NCI-H187 (cell line): ENCODE measurements at places on chromosomes 1 and 21.
A peak's percentile ranks its signal among the peaks of the same experiment; 100 is the strongest.

DNA sequence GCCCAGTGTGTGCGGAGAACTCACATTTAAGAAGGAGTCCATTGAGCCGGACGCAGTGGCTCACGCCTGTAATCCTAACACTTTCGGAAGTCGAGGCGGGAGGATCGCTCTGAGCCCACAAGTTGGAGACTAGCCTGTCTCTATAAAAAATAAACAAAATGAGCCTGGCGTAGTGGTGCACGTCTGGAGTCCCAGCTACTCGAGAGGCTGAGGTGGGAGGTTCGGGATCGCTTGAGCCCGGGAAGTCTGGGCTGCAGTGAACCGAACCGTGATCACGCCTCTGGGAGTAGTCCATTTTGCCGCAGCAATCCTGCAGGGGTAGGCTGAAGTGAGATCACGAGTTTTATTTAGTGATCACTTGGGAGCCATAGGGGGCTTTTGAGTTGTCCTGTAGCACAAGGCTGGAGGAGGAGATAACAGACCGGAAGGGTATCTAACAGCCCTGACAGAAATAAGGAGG, 497 bp upstream of the FUCA1 start:
- no peak for DNase-seq

DNA sequence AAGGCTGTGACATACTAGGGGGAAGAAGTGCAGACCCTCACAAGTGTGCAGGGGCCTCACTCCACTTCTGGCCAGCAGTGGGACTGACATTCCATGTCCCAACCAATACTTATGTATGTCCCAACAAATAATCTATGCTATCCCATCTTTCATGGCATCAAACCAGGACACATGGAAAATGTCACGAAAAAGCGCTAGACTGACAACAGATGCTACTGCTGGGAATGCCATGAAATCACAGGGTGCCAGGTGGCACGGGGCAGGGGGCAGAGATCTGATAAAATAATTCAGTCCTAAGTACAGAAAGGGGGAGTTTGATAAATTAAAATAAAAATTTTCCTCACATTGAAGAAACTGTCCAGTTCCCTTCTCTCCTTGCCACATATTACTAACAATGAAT, 27.6 kb upstream of the BCAS2 start:
- no peak for DNase-seq

GRCh38 chr1:30908696-30909364, at the start of gene SDC3:
SDC3 (minus strand) TSS chr1:30908758; CDS start chr1:30908586, 172 bp downstream.
- no peak for DNase-seq

DNA sequence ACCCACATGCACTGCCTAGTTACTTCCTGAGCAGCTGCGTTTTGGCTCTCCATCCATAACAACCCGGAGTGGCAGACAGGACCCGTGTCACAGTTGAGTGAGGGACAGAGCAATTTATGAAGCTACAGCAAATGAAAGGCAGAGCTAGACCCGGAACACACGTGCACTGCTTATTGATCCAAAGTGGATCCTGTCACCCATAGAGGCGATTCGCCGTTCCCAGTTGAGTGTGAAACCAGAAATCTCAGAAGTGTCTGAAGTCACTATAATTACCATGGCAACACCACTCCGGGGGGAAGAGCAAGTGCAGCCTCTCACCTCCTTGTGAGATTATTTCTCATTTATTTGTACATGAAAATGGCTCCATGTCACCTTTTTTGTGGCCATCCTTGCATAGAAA, 365.2 kb downstream of the DSCAM start:
- no peak for DNase-seq

- DNase-seq = peak; percentile 14
Observed at GRCh38 chr21:44742418-44743153, 31.2 kb upstream of the TSPEAR start.

DNA sequence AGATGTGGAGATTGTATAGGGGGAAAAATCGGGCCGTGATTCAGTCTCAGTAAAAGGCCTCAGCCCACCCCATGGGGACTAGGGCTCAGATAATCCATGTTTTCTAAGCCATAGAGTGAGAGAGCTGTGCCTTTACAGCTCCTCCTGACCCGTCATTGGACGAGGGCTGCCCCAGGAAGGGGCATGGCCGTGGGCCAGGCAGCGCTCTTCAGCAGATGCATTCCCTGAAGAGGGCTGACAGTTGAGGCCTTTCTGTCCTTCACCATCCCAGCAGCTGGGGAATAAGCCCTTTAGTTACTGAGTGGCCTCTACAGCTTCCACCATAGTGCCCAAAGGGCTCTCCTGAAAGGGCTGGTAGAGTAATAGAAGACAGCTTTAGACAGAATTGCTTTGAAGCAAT, 57.2 kb downstream of the ST3GAL3 start:
- DNase-seq = no peak

GRCh38 chr1:107286125-107286524, 145.3 kb downstream of the NTNG1 start:
- no peak for DNase-seq

DNA sequence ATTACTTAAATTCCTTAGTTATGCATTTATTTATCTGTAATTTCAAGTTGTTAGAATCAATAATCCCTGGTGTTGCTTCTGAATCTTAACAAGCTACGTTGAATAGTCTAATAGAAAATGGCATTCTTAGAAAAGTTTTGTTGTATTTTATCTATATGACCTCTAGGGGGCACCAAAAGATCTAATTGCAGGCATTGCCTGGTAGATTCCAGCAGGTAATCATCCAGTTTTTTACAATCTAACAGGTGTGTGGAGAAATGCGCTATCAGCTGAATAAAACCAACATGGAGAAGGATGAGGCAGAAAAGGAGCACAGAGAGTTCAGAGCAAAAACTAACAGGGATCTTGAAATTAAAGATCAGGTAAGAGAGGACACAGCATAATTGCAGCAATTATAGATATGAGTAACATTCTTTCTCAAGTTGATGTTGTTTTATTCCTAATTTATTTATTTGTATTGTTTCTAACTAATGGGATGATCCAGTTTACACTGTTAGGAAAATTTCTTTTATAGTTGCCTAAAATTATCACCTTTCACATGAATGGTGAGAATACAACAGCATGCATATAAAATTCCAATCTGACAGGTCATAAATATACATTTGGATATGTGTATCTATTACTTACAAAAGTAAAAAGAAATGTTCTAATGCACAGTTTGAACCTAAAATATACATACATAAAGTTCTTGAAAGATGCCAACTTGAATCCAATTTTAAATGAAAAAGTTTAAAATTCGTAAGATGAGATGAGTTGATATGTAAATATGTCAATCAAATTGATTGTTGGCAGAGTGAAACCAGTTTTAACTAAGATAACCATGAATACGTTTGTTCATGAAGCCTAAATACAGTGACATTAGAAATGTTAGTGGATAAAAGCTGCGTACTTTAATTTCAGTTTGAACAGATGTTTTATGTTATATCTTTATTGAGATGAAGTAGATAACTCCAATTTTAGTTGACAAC, 88.4 kb downstream of the SDCCAG8 start:
- no peak for DNase-seq

DNA sequence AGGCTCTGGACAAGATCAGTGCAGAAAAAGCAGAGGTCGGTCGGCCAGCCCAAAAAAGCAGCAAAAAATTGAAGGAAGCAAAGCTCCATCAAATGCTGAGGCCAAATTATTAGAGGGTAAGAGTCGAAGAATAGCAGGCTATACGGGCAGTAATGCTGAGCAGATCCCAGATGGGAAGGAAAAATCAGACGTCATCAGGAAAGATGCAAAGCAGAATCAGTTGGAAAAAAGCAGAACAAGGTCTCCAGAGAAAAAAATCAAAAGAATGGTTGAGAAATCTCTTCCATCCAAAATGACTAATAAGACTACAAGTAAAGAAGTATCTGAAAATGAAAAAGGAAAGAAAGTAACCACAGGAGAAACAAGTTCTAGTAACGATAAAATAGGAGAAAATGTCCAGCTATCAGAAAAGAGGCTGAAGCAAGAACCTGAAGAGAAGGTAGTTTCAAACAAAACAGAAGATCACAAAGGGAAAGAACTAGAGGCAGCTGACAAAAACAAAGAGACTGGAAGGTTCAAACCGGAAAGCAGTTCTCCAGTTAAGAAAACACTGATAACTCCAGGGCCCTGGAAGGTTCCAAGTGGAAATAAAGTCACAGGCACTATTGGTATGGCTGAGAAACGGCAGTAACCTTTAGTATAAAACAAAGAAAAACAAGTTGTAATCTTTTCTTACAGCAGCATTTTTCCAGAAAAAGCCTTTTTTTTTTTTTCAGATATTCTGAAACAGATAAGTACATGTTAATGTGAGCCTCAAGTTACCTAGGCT, 75.7 kb downstream of the PHTF1 start:
- no peak for DNase-seq

GRCh38 chr1:99170516-99170915, 93.8 kb upstream of the PLPPR4 start:
- no peak for DNase-seq

DNA sequence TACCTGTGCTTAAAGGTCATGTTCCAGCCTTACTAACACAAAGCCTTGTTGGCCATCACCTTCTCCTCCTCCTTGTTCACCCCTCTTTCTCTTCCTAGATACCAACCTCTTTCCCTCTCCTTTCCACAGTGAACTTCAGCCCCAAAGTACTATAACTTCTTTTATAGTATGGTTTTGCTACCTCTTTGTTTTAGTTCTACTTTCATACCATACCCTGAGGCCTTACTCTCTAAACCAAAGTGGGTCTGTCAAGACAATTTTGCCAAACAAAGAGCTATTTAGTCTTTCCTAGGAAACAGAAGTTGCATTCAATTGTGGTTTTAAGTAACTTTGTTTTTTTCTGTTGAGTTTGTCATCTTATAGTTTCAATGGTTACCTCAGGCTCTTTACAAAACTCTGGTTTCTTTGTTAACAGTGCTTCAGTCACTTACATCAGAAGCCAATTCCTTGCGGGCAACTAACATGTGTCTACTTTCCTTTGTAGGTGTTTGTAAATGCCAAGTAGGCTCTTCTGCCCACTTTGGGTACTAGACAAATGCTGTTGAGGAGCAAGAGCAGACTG, 623.9 kb upstream of the PKN2 start:
- no peak for DNase-seq

DNA sequence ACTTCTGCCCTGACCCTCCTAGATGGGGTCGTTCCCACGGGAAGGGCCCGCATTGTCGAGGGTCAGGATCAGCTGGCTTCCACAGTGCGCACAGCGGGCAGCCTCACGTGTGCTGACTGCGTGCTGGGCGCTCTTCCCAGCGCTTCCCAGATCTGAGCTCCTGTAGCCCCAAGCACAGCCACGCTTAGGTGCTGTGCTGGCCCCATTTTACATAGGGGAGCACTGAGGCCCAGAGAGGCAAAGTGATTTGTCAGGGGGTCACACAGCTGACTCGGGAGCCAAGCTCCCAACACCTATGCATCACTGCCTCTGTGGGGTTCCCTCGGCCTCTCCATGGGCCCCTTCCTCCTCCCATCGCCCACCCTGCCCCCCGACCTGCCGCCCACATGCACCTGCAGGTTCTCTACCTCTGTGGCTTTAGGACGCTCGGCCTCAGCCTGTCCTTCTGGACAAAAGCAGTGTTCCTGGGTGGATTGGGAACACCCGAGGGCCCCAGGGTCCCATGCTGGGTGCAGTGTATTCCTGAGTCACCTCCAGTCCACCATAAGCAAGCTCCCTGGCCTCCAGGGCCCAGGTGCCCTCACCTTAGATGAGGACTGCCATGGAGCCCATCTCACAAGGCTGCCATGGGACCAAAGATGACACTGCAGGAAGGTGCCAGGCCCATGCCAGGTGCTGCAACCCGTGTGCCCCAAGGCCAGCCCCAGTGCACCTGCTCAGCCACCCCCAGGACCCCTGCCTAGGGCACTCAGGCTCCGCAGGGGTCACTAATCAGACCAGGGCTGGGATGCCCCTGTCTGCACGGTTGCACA, 23.3 kb downstream of the TFF3 start:
- no peak for DNase-seq

DNA sequence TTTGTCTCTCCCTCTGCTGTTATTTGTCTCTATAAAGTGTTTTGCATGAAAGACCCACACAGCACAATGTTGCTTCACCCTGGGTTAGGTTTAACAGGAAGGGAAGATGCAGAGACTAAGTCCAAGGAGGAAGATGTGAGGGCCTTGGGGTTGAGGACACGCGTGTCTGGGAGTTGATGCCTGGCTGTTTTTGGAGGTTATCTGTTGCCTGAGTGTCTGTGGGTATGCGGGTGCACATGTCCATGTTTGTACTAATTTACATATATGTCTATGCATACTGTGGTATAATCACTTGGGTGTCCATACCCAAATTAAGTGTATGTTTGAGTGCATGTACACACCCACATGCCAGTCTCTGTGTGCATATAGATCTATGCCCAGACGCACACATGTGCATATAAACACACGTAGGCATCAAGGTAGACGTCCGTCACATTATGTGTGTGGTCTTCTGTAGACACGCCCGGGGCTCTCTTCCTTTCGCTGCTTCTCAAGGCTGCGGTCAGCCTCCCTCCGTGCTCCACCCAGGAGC, 962 bp upstream of the MAN1C1 start:
- no peak for DNase-seq

- no peak for DNase-seq
Observed at GRCh38 chr1:226466296-226466695, 58.4 kb upstream of the PARP1 start.

DNA sequence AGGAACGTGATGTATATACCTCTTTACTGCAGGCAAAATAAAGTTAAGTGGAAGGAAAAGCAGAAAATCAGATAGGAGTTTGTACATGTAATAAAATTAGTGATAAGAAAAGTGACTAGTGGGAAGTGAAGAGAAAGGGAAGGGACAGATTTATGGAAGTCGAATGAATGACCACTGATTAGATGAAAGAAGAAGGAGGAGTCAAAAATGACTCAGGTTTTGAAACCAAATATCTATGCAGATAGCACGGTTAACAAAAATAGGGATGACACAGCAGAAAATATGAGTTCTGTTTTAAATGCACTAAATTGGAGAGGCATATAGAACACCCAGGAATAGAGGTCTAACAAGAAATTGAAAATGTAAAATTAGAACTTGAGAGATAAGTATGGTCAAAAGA, 128.0 kb downstream of the HMCN1 start:
- DNase-seq = no peak

GRCh38 chr1:230917284-230918135, 49.2 kb upstream of the C1orf198 start:
- DNase-seq = peak; percentile 54

GRCh38 chr1:110043016-110043415, 8.6 kb downstream of the STRIP1 start:
- DNase-seq = no peak

DNA sequence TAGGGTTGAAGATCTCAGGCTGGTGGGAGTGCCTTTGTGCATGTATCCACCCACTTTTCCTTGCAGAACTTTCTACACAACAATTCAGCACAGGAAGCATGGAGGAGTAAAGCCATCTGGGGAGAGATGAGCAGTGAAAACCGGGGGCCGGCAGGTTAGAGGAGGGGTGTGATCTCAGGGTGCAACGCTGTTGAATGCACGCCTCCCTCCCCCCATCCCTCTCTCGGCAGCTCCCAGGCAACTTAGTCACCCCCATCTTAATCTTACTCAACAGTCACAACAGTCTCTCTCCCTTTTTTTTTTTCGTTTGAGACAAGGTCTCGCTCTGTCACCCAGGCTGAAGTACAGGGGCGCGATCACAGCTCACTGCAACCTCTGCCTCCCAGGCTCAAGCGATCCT, 16.6 kb upstream of the ABCG1 start:
- DNase-seq = no peak
